ENCODE measurements at places on chromosomes 12 and 14.

- DNase-seq, result no peak
Observed at GRCh38 chr12:99619389-99620158, 28.0 kb upstream of the GARIN6 start.

- no peak for DNase-seq
Observed at GRCh38 chr14:96092936-96093335, 53.8 kb downstream of the C14orf132 start.

- no peak for DNase-seq
Observed at GRCh38 chr14:95816539-95816938, 60.1 kb upstream of the TUNAR start.

- DNase-seq, result no peak
Observed at GRCh38 chr14:29853272-29853671, 74.4 kb downstream of the PRKD1 start.

DNA sequence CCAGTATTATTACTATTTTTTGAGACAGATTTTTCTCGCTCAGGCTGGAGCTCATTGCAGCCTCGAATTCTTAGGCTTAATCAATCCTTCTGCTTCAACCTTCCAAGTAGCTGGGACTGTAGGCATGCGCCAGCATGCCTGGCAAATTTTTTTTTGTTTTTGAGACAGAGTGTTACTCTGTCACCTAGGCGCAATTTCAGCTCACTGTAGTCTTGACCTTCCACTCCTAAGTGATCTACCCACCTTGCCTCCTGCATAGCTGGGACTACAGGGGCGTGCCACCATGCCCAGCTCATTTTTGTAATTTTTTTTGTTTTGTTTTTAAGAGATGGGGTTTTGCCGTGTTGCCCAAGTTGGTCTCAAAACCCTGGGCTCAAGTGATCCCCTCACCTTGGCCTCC lies 15.2 kb downstream of the ERC1 start:
- no peak for DNase-seq

GRCh38 chr14:52949711-52950409 lies 990 bp downstream of the FERMT2 start:
- no peak for DNase-seq

GRCh38 chr12:3203713-3204112 lies 126.5 kb downstream of the TSPAN9 start:
- no peak for DNase-seq

DNA sequence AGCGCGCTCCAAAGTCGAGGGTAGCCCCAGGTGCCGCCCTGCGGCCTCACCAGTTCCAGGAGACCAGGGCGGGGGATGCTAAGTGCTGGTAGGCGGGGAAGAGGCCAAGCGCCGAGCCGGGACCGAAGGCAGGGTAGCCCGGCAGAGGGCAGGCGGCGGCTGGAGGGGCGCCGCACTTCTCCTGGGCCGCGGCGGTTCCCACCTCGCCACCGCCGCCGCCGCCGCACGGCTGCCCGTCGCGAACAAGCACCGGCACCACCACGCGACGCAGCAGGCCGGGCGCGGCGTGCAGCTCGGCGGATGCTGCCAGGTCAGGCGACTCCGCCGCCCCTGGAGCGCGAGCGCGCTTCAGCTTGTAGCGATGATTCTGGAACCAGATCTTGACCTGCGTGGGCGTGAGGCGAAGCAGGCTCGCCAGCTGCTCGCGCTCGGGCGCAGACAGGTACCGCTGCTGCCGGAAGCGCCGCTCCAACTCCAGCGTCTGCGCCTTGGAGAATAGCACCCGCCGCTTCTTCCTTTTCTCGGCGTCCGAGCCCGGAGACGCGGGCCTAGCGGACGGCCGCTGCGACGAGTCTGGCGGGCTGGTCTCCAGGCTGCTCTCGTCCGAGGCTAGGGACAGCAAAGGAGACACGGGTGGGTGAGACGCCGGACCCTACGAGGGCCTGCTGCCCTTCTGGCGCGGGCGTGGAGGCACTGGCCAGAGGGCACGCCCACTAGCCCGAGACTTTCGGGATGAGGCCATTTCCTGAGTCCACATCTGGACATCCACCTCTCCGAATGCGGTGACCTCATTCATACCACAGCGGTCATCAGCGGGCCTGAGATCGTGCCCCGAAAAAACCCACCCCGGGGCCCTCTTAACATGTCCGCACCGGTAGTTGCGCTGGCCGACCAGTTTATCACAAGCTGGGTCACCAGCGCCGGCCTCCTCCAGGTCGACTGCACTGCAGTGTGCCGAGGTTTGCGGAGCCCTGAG lies 1.3 kb downstream of the NKX2-8 start:
- DNase-seq, result no peak

- peak; percentile 37 for DNase-seq
Observed at GRCh38 chr14:74579447-74580274, 32.4 kb downstream of the LTBP2 start.

DNA sequence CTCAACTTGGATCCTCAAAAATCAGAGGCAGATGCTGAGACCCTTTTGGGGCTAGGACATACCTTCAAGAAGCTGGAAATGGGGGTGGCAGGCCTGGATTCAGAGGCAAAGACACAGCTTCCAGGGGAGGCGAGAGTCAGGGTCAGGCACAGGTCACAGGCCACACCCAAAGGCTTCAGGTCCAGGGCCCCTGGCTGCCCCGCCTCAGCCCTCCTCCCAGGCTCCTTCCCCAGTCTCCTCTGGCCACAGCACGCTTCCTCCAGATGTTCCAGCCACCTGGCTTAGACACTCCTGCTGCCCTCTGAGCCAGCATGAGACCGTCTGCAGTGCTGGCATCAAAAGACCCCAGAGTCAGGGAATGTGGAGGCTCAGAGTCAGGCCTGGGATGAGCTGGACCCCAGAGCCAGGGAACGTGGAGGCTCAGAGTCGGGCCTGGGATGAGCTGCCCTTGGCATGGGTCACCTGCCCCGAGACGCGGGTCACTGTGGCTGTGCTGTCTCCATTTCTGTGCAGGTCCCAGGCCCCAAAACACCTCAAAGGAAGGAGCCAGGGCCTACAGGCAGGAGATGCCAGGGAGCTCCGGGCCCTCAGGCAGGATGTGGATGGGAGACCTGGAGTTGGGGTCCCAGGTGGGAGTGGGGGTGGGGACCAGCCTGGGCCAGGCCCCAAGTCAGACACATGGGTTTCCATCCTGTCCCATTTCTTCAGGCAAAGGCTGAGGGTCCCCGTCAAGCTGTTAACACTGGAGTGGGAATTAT lies 58.9 kb downstream of the DIO3 start:
- no peak for DNase-seq

GRCh38 chr14:53510281-53510912 lies 357.3 kb upstream of the DDHD1 start:
- DNase-seq, result no peak

GRCh38 chr12:402029-402389 lies 565 bp downstream of the CCDC77 start:
- no peak for DNase-seq

DNA sequence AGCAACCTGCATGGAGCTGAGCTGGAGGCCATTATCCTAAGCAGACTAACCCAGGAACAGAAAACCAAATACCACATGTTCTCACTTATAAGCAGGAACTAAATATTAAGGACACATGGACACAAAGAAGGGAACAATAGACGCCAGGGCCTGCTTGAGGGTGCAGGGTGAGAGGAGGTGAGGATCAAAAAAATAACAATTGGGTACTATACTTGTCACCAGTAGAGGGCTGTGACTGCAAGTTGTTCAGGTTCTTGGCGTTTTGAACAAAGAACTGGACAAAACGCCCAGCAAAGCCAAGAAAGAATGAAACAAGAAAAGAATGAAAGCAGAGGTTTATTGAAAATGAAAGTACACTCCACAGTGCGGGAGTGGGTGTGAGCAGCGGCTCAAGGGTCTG lies 208.5 kb upstream of the NEDD1 start:
- no peak for DNase-seq

DNA sequence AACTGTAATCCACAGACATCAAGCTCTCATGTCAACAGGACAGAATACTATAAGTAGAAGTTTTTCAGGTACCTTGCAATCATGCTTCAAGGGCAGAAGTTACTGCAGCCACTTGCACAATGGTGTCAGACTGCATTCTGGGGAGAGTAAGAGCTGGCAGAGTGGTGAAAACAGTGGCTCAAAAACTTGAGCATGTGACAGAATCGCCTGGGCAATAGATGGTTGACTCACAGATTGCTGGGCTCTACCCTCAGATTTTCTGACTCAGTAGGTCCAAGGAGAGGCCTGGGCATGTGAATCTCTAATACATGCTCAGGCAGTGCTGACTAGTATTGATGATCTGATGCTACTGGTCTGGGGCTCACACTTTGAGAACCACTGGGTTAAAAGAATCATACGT lies 187.8 kb downstream of the TBX5 start:
- no peak for DNase-seq

All from stimulated activated CD4-positive, alpha-beta T cell treated with anti-CD3 and anti-CD28 coated beads, TNF-alpha, amount 100 ng/mL, for 24 hours (primary cell).